ENCODE measurements at places on chromosomes 4 and X.

- no peak for DNase-seq
These were observed 249.3 kb upstream of the DIPK2B start for GRCh38 chrX:45449982-45450381.

GRCh38 chr4:99135541-99136162 lies 8.4 kb downstream of the ADH4 start:
- DNase-seq: no peak

DNA sequence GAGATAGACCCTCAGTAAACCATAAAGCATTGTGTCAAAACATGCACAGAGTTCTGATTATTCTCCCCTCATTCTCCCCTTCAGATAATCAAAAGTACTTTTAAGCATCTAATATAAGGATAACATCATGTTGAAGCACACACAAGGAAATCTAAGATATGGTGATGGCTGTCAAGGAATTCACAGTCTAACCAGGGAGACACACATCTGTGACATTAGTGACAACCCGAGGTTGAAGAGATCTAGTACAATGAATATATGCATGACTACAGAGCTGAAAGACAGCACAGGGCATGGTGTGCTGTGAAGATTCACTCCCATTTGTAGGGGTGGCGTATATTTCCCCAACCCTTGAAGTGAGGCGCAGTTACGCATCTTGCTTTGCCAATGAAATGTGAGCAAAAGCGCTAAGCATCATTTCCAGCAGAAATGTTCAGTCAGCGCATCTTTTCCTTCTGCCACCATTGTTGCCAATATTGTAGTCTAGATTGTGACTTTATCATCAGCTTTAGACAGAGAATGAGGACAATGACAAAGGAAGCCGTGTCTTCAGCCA lies 122.0 kb downstream of the NSUN7 start:
- DNase-seq: no peak

GRCh38 chr4:16745009-16745635 lies 153.3 kb downstream of the LDB2 start:
- no peak for DNase-seq

- DNase-seq: no peak
These were observed 187.3 kb downstream of the MAB21L2 start for GRCh38 chr4:150769248-150769647.

- DNase-seq: no peak
These were observed 50.2 kb downstream of the CPZ start for GRCh38 chr4:8642651-8643321.

GRCh38 chr4:62513306-62513705 lies 1313.2 kb downstream of the ADGRL3 start:
- no peak for DNase-seq

- DNase-seq: no peak
These were observed 54.1 kb downstream of the AMELX start for GRCh38 chrX:11347300-11347699.

- DNase-seq: no peak
These were observed 269.9 kb upstream of the NRK start for GRCh38 chrX:105552395-105552794.

GRCh38 chrX:6821730-6822129 lies 286.8 kb upstream of the VCX3A start:
- DNase-seq: no peak

DNA sequence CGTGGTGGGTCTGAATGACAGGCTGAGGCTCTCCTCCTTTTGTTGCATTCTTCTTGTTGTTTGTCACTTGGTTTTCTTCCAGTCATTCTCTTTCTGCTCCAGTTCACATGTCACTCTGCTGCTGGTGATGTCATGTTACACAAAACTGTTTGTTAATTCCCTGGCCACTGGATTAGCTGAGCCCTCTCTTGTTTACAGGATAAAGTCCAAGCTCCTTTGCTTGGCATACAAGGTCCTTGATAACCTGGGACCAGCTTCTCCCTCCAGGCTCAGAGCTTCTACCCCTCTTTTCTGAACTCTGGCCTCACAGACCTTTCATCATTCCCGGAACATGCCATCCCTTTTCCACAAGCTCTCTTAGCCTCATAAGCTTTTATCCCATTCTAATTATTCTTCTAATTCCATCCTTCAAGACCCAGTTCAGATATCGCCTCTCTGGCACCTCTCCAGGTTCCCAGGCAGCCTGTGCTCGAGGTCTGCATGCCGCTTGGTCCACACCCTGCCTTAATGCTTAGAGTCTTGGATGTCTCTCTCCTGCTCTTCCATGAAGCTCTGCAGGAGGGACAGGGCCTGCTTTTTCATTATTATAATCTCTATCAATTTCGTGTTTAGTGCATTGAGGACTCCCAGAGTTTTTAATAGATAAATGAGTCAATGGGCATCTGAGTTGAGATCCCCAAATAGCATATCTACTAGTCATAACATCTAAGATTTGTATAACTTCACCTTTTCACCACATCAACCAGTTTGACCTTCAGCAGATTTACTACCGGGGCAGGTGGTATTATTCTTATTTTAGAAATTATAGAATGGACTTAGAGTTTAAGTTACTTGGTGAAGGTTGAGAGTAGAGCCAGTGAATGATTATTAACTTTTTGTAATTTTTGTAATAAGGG lies 98.7 kb downstream of the TMEM131L start:
- DNase-seq: no peak

DNA sequence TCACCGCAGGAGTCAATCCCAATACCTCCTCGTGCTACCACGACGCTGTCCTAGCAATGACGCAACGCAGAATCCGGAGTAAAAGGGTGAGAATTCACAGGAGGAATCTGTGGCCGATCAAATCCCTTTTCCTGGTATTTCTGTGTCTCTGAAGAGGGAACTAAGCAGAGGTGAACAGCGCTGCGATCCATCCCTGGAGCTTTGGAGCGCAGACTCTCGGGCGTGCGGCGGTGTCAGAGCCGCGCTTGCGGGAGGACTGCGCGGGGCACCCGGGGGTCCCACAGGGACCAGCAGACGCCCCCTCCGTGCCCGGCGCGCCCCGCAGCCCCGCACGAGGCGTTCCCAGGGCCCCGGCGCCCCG lies 17.2 kb upstream of the ZNF718 start:
- DNase-seq: no peak

DNA sequence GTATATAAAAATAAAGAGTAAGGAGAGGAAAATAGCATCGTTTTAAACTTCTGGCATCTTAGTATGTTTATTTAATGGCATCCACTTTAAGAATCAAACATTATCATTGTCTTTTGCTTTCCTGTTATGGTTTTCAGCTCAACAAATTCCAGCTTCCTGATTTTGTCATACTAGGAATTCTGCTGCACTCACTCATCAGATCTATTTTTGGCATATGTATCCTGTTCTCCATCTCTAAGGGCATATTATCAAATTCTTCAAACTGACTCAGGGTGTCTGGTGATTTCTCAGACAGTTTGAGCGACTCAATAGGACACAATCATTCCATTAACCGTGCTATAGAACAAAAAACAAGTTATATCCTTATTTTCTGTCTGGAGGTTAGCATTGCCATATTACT lies 248.5 kb upstream of the DIAPH2 start:
- DNase-seq: no peak

GRCh38 chr4:112954286-112954685 lies 95.2 kb upstream of the ANK2 start:
- DNase-seq: no peak

GRCh38 chrX:1336948-1337779 lies 579 bp downstream of the IL3RA start:
- no peak for DNase-seq

DNA sequence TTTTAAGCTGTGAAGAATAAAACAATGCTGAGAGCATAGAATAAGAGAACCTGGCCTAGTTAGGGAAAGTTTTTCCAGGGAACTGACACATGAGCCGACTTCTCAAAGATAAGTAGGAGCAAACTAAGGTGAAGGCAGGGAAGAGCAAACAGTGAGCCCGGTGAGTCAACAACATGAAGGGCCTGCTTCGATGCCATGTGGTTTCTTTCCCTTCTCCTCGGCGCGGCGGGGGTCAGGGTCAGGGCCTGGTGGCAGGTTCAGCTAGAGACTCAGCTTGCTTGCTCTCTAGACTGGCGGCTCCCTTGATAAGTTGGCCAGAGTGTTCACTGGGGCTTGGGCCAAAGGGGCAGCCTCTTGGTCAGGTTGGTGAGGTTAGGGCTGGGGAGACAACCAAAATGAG lies 81.1 kb downstream of the DLG3 start:
- DNase-seq: no peak

DNA sequence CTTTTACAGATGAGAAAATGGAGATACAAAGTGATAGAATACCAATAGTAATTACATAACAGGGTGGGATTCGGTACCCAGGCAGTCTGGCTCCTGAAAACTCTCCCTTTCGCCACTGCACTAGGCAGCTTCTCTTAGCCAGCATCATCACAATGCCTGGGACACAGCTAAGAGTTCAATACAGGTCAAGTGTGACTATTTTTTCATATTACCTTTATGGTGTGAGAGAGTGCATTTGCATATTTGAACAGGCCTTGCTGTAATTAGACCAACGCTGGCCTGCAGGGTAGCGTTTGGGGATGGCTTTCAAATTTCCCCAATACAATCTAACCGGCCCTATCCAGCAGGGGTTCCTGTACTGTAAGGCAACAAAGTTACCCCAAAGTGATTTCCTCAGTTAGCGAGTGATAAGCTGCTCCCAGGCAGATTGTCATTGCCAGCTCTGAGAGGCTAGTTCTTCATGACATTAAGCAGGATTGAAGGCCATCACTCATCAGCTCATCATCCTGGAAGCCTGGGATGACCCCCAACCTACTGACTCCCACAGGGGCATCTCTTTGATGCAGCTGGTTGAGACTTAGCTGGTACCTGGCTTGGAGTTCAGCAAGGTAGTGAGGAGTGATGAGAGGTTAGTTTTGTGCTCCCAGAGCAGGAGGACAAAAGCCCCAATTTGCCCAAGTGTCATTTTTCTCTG lies 836.8 kb upstream of the LCORL start:
- no peak for DNase-seq

DNA sequence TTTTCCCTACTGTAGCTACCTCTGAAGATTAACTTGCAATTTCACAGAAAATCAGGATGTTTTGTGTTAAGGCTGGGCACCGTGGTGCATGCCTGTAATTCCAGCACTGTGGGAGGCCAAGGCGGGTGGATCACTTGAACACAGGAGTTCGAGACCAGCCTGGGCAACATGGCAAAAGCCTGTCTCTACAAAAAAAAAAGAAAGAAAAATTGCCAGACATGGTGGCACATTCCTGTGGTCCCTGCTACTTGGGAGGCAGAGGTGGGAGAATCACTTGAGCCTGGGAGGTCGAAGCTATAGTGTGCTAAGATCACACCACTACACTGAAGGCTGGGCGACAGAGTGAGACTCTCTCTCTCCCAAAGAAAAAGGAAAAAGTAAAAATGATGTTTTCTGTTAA lies 27.4 kb downstream of the APELA start:
- no peak for DNase-seq

GRCh38 chr4:85774489-85774888 lies 299.5 kb downstream of the ARHGAP24 start:
- DNase-seq: no peak

GRCh38 chrX:40720339-40720738 lies 15.0 kb downstream of the MED14 start:
- no peak for DNase-seq

GRCh38 chr4:64174247-64174882 lies 234.9 kb downstream of the TECRL start:
- DNase-seq: no peak

DNA sequence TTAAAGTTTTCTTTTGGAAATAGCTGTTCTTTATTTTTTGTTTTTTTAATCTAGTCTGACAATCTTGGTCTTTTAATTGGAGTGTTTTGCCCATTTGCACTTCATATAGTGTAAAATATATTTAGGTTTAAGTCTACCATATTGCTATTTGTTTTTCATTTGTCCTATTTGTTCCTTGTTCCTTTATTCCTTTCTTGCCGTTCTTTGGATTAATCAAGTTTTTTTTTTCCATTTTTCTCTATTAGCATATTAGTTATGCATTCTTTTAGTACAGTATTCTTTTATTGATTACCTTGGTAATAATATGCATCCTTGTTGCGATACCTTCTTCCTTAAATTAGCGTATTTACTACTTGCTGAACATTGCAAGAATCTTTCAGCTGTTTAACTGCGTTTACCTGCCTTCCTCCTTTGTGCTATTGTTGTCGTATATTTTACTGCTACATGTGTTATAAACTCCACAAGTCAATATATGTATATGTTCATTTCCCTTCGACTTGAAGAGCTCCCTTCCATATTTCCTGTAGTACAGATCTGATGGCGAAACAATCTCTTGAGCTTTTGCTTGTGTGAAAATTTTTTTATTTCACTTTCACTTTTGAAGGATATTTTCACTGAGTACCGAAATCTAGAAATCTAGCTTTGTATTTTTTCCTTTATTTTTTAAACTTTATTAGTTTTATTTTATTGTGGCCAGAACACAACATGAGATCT lies 23.9 kb upstream of the RNF212 start:
- DNase-seq: no peak

DNA sequence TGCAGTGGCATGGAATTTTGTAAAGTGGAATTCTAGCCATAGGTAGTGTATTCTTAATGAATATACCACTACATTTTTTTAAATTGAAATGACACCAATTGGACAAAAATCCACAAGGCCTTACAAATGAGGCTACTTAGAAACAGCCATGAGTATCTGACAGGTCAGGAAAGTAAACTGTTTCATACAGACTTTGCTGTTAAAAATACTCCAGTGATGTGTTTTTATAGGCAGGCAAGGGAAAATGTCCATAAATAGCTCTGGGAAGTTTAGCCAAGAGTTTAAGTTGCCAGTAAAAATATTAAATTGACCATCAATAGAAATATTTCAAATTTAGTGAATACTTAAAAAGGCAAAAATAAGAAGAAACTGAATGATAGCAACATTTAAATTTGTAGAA lies 41.8 kb upstream of the PDLIM5 start:
- DNase-seq: no peak

- no peak for DNase-seq
These were observed 39.8 kb downstream of the HAND2 start for GRCh38 chr4:173490256-173490655.

- DNase-seq: no peak
These were observed 1603.1 kb downstream of the C4orf33 start for GRCh38 chr4:130699004-130699403.

DNA sequence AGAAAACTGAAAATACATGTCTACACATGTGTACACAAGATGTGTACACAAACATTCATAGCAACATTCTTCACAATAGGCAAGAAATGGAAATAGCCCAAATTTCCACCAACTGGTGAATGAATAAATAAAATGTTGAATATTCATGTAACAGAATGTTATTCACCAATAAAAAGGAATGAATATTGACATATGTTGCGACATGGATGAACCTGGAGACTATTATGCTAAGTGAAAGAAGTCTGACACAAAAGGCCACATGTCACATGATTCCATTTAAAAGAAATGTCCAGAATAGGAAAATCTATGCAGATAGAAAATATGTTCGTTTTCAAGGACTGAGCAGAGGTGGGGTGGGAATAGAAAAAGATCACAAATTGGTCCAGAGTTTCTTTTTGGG lies 34.6 kb upstream of the LNX1 start:
- no peak for DNase-seq

GRCh38 chr4:931194-931959 lies 739 bp downstream of the GAK start:
- DNase-seq: no peak

DNA sequence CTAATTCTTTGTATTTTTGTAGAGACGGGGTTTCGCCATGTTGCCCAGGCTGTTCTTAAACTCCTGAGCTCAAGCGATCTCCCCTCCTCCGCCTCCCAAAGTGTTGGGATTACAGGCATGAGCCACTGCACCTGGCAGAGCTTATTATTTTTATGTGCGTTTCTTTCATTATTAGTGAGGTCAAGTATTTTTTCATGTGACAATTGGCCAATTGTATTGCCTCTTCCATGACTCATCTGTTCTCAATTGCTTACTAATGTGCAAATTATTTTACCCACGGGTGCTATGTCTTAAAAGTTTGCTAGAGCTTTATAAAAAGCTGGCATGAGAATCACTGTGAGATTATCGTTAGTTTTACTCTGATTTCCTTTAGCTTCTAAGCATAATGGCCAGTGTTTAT lies 13.0 kb upstream of the ARX start:
- no peak for DNase-seq
